Choroid plexus epithelial cell (primary cell): ENCODE measurements at places on chromosomes 5 and 9.

DNA sequence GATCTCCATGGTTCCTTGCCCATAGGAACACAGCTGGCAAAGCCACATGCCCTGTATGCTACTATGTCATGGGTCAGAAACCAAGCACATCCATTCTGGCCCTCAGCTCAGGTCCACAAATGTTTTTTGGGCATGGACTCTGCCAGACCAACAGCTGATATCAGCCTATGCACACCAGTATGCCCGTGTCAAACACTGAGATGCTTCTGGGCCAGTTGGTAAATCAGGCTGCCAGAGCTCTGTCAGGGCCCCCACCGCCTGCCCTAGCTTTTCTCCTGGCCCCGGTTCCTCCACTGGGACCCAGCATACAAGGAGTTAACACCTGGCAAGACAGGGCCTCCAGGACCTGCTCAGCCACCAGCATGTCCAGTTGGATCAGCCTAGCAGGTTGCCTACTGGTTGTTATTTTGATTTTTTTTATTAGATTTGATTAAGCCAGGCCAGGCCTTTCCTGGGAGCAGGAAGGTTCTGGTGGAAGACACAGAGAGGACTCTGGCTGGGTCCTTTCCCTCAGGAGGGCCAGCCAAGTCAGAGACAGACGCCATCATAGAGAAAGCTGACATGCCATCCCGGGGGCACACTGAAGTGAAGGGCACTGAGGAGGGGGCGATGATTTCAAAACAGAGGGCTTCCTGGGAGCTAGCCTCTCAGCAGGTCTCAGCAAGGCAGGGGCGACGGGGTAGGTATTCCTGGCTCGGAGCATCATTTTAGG lies 65.8 kb downstream of the TSTD2 start:
- no peak for DNase-seq

DNA sequence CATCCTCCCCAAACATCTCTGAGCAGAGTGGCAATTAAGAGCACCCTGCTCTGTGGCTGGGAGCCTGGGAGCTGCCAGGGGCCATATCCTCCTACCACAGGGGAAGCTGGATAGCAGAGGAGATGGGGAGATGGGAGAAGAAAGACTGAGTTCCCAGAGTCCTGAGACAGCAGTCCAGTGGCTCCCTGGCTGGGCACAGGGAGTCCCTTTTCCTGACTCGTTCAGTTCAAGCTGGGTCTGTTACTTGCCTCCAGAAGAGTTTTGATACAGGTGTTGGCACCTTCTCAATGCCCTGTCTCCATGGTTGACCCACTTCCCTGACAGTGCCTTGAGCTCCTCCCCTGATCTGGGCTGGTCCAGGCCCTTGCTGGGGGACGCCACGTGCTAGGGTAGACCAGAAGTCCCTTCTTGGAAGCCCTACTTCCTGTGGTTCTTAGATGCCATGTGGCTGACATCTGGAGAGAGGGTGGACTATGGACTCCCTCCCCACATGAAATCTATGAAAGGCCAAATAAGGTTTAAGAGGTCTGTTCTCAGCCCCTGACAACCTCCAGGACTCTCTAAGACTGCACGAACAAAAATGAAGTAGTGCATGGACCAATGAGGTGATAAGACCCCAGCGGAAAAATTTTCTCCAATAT lies 166.2 kb downstream of the AUH start:
- DNase-seq: no peak

DNA sequence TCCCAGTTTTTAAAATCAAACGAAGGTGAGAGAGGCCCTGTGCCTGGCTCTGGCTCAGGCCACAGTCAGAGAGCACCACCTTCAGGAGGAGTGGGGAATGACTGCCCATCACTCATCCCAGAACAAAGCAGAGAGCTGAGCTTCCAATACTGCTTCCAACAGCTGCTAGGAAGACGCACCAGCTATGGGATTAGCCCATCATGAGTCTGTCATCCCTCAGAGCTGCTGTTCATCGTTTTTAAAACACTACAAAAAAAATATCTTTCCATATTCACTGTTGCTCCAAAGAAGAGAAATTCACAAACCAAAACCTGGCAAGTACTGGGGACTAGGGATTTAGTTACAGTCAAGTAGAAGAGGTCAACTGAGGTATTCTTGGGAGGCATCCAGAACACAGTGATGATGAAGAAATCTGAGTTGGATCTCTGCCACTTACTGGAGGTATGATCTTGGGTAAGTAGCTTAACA lies 102.4 kb downstream of the CDK5RAP2 start:
- DNase-seq: peak; percentile 98

GRCh38 chr5:37823433-37824152 lies 16.2 kb downstream of the GDNF start:
- no peak for DNase-seq

DNA sequence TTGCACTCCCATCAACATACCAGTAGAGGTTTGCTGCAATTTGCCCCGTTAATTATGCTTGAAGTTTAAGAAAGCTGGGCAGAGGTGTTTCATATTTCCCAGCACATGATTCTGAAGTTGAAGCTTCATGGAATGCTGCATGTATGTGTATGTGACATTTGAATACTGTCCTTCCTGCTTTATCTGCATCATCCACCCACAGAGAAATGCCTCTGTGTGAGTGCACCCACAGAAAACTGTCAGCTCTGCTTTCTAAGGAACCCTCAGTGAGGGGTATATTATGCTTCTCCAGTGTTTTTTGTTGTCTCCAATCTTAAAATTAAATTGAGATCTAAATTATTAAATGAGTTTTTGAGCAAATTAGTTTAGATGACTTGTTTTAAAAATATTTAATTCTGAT lies 358.1 kb upstream of the PIK3R1 start:
- peak; percentile 4 for DNase-seq

- no peak for DNase-seq
Observed at GRCh38 chr5:8500426-8500825, 631.5 kb downstream of the MTRR start.

DNA sequence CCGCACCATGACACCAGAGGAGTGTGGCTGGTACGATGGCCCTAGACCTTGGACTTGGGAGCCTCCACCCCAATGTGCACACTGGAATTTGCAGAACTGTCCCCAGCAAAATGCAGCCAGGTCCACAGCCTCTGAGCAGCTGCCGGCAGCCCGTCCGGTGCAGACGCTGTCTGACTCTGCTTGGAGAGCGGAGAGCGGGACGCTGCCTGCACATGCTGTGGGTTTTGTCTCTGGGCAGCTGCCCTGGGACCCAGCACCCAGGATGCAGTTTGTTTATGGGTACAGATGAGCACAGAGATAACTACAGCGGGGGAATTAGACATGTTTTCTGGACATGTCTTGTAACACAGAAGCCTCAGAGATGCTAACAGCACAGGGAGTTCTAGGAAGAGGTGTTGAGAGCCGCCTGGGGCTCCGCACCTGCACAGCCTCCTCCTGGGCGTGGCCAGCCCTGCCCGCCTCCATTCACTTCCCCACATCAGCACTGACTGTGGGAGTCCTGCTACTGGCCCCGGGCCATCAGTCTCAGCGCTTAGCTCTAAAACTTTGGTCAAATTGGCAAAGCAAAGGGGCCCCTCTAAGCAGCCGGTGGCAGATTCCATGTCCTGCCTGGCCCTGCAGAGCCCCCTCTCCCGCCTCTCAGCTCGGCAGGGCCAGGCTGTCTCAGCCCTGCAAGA lies 159.6 kb downstream of the IRX2 start:
- DNase-seq: no peak

- peak; percentile 97 for DNase-seq
Observed at GRCh38 chr9:111965566-111966019, 69.0 kb downstream of the UGCG start.

GRCh38 chr5:162410365-162410764 lies 342.8 kb downstream of the GABRG2 start:
- no peak for DNase-seq

- no peak for DNase-seq
Observed at GRCh38 chr5:151134228-151134627, 23.4 kb downstream of the ANXA6 start.

DNA sequence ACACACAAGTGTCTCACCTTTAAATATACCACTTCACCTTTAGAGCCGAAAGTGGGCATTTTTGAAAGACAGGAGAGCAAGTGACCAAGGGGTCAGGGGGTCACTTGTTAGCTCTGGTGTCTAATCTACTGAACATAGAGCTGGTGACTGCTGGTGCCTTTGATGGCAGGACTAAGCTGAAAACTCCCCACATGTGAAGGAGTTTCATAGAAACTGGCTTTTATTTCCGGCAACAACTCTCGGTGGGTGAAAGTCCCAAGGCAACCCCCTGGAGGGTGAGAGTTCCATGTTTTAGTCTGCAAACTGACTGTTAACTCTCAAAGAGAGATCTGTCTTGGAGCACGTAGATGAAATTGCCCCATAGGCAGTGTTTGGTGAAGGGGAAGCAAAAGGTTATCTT lies 466.9 kb downstream of the DMRTA1 start:
- DNase-seq: no peak

DNA sequence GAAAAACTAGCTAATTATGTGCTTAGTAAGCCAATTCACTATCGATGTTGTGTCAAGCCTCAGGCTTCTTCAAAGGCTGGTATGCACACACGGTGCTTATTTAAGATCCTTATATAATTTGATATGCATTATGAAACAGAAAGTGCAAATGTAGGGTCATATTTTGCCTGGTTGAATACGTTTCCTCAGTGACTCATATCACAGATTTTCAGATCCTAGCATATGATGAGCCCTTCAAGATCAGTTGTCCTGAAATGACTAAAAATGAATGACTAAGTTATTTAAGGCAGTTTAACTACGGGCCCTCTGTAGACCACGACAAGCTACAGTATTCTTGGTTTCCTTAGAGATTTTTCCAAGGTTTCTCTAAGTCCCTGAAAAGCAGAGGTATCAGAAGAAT lies 778.3 kb downstream of the PRELID2 start:
- peak; percentile 28 for DNase-seq

- no peak for DNase-seq
Observed at GRCh38 chr5:42520203-42520602, 97.0 kb downstream of the GHR start.

DNA sequence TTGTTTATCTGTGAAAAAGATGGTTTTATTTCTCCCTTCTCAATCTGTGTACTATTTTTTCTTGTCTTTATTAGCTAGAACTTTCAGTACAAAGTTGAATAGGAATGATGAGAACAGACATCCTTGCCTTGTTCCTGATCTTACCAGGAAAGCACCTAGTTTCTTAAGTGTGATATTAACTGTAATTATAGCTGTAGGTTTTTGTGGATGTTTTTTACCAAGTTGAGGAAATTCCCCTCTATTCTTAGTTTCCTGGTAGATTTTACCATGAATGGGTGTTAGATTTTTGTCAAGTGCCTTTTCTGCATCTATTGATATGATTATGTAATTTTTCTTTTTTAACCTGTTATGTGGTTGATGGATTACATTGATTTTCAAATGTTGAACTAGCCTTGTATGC lies 68.7 kb downstream of the KCNN2 start:
- DNase-seq: no peak

DNA sequence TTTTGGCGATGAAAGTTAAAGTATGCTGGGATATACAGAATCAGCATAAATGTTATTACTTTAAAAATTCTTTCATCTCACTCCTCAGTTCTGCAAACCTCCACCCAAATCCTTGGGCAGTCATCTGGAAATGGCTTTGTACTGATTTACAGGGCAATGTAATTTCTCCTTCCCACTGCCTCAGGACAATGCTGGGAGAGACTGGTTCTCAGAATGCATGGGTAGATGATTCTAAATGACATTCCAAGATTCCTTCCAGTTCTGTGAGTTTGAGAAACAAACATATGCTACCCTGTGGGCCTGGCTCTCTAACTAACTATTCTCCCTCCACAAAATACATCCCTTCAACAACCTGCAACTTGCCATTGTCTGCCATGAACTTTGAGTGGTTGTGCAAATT lies 7.5 kb upstream of the PSAT1 start:
- DNase-seq: no peak

DNA sequence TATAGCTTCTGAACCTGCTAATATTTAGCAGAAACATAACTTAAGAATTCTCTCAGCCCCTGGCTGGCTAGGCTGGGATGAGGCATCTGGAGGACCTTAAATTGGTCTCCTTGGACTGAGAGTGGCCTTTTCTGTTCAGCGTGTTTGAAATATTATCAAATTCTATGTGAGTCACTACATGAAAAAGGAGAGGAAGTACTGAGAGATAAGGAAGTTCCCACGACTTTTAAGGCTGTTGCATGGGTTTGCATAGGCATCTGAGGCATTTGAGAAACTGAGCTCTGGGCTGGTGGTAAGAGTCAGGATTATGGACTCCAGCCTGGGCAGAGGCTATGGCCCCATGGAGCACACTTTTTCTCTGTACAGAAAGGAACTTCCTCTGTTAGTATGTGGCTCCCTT lies 816.2 kb upstream of the GRAMD2B start:
- peak; percentile 77 for DNase-seq

GRCh38 chr5:81848362-81848880 lies 97.5 kb upstream of the SSBP2 start:
- peak; percentile 40 for DNase-seq

DNA sequence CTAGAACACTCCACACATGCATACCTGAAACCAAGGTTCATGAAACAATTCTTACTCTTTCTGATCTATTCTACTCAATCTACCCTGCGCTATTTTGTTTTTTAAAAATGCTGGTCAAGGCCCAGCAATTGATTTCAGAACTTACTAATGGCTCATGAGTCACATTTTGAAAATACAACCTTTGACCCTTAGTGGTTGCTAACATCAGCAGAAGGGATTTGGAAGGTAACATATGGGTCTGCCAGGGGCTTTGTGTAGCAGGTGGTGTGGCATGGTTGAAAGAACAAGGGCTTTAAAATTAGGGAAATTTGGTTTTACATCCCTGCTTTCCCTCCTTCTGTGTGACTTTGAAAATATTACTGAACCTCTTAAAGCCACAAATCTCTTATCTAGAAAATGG lies 101.4 kb downstream of the ATG10 start:
- peak; percentile 48 for DNase-seq

DNA sequence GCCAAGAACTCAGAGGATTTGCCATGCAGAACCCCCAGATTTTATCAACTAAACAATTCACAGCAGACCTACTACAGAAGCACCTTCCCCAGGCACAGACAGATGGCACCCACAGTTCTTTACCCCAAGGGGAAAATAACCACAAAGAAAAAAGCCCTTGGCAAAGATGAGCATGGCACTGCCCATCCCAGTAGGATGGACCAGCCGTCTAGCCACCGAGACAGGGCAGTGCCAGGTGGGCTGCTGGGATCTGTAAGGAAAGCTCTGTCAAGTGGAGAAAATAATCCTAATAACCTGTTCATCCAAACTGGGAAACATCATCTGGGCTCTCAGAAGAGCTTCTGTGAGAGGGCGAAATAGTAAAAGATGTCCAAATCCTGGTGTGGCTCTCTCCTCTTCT lies 130.0 kb downstream of the COL23A1 start:
- no peak for DNase-seq

DNA sequence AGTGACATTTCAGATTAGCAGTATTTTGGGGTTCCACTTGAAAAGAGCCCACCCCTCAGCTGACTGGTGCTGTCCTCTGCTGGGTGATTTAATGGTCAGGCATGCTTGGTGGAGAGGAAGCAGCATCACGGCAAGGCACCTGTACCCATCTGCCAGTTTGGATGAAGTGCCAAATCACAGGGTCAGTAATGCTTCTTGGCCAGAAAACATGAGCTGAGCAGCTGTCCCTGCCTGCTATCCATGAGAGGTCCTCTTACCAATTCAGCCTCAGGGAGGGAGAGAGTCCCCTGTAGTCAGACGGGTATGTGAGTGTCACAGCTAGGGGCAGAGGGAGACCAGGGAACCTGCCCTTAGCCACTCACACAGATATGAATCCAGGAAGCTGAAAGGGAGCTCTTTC lies 137.9 kb downstream of the SEC61B start:
- DNase-seq: no peak
